ENCODE measurements at places on chromosomes 6 and 20.

DNA sequence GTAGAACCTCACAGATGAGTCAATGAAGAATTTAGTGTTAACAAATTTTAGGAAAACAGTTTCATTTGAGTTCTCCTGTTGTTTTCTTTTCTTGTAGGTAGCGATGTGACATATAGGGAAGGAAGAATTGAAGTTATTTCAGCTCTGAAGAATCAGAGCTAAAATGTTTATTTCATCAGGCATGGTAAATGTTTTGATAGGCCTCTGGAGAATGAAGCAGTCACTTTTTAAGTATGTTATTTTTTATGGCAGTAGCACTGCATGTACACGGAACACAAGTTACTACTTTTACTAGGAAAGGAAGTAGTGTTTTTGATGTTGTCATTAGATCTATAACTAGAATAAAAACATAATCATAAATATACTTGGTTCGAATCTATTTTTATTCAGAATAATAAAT is 1357.3 kb upstream of the CITED2 start:
- no peak for DNase-seq

- DNase-seq = peak; percentile 67
These were observed 73.8 kb upstream of the MPC1 start for GRCh38 chr6:166456395-166457156.

DNA sequence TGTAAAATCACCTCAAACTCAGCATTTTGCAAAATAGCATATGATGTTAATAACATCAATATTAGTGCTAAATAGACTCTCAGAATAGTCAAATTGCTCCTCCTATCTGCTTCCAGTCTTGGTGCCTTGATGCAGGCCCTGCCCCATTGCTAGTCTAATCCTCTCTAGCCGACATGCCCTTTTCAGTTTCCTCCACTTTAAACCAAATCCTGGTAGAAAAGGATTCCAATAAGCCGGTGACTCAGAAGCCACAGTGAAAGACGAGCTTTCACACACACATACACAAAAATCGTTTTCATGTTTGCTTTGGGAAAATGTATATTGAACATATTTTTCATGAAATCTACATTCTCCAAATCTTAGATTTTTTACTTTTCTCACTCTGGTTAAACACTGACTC is 203.1 kb downstream of the LMBRD1 start:
- peak; percentile 11 for DNase-seq

DNA sequence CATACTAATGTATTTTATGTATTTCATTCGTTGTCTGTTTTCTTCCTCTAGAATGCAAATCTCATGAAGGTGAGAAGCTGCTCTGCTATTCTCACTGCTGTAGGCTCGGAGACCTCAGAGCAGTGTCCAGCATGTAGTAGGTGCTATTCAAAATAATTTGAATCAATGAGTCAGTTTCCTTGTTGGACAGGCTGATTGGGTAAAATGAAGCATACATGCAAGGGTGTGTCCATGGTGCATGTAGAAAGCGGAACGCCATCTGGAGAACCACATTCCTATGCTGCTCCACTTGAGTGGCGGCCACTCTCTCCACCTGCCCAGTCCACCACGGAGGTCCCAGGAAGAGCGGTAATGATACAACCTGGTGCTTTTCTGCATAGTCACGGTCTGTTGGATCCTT is 412.1 kb downstream of the QKI start:
- DNase-seq = no peak

DNA sequence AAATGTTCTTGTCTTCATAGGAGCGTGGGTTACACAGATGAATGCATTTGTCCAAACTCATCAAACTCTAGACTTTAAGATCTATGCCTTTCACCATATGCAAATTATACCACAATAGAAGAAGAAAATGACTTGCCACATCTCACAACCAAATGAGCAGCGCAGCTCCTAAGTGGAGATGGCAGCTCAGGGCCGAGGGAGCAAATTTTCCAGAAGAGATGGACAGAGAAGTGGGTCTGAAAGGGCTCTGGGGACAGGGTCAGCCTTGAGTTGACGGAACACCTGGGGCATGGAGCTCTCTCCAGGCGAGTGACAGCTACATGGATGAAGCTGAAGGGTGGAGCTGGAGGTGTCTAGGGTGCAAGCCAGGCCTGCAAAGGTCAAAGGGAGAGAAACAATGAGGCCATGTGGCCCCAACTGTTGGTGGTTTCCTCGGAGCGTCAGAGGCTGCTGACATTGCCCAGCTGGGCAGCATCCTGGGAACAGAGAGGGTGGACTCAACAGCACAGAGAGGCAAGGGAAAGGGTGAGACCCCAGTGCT is 228.3 kb downstream of the NRN1 start:
- no peak for DNase-seq

DNA sequence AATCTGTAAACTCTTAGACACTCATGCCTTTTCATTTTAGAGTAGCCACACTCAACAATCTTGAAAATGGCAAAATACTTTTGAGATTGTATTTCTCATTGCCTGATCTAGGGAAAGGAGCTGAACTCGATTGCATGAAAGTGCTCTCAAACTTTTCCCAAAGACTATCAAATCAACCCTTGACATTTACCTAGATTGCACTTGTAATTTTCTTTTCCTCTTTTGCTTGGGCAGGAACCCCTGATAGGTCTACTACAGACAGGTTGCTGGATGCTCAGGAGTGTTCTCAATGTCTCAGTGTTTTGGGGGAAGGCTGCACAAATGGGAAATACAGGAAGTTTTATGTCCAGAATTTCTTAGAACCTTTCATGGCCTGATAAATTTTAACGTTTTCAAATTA is 468.0 kb upstream of the GJE1 start:
- no peak for DNase-seq

GRCh38 chr20:59307270-59307669 is 6.9 kb downstream of the EDN3 start:
- DNase-seq = no peak

- DNase-seq = no peak
These were observed 43.8 kb downstream of the TAF4 start for GRCh38 chr20:62021793-62022385.

GRCh38 chr6:90598192-90598951 is 11.5 kb upstream of the MAP3K7 start:
- no peak for DNase-seq

GRCh38 chr20:9129756-9130155 is 60.9 kb downstream of the PLCB4 start:
- DNase-seq = no peak

- peak; percentile 30 for DNase-seq
These were observed at the start of gene OXT for GRCh38 chr20:3071610-3072529. TSS of gene OXT (plus strand) at chr20:3071620. CDS start at chr20:3071656, 36 bp downstream.

GRCh38 chr20:33656783-33657703 is 5.1 kb upstream of the C20orf144 start:
- no peak for DNase-seq

GRCh38 chr6:134352786-134353480 is 35.0 kb upstream of the SGK1 start:
- peak; percentile 86 for DNase-seq

GRCh38 chr20:32524829-32525501 is 60.2 kb downstream of the NOL4L start:
- peak; percentile 75 for DNase-seq

GRCh38 chr20:60048634-60049521 is 90.7 kb downstream of the CDH26 start:
- no peak for DNase-seq

DNA sequence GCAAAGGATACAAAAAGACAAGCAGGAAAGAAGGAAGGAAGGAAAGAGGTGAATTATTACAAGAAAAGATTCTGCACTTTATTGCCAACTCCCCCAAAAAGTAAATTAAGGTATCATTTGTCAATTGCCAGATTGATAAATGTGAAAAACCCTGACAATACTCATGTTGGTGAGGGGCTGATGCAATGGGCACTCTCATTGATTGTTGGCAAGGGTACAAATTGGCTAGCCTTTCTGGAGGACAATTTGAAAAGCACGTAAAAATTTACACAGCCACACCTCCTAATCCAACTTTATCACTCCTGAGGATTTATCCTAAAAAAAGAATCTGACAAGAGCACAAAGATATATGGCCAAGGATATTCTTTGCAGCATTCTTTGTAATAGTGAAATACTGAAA is 47.7 kb downstream of the SCML4 start:
- DNase-seq = no peak

Data from astrocyte of the hippocampus (primary cell).